Activated CD4-positive, alpha-beta T cell treated with anti-CD3 and anti-CD28 coated beads, Interleukin-2, amount 10 ng/mL, durations not matched to agents 24 days and 14 days (primary cell): ENCODE measurements at places on chromosomes 4 and X. TPM values are rescaled to one million over a fixed set of nuclear protein-coding genes. Genes with fewer than 3 reads are reported as not detected.

SAT1 gene
- total RNA-seq, result 58.3 and 59.9 TPM in 2 replicates

AMOT gene
- total RNA-seq, result 2.5 TPM in 2 replicates

FAM156B gene
- 20.4 and 20.7 TPM in 2 replicates for total RNA-seq

TMEM144 gene
- not detected in 2 replicates for total RNA-seq

MGARP gene
- 0.14 and 0.21 TPM in 2 replicates for total RNA-seq

NEIL3 gene
- 15.5 and 17.0 TPM in 2 replicates for total RNA-seq

HTR2C gene
- total RNA-seq, result not detected in 2 replicates

SPATA18 gene
- 0.07 TPM in 1 of 2 replicates, not detected in the other for total RNA-seq

FGFBP1 gene
- total RNA-seq, result not detected in 2 replicates

BEND4 gene
- 0.57 and 0.72 TPM in 2 replicates for total RNA-seq

MED14 gene
- 43.6 and 48.2 TPM in 2 replicates for total RNA-seq

DNA sequence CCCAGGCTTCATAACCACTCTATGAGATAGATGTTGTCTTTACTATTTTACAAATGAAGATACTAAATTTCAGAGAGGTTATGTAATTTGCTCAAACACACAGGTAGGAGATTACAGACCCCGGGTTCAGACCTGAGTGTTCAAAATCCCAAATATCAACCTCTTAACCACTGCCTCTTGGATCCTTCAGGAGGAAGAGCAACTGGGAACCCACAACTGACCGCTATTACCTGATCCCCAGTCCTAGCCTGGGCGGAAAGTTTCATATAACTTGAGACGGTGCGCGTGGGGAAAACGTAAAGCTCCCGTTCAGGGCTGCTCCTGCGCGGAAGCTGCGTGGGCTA is 8.9 kb upstream of the PRDM8 start:
- peak; percentile 38 for DNase-seq

DNA sequence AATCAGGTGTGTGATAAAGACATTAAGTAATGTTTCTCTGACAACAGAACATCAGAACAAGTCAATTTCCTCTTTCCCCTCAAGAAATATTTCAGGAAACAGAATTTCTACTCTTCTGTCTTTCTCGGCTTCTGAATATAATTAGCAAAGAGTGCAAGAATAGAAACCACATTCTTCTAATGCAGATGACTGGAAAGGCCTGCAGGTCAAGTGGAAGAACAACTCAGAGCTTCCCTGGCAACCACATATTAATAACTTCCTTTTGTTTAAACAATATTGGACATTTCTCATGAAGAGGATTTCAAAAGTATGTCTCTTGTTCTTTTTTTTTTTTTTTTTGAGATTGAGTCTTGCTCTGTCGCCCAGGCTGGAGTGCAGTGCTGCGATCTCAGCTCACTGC is 225.5 kb downstream of the PARM1 start:
- DNase-seq, result no peak

DNA sequence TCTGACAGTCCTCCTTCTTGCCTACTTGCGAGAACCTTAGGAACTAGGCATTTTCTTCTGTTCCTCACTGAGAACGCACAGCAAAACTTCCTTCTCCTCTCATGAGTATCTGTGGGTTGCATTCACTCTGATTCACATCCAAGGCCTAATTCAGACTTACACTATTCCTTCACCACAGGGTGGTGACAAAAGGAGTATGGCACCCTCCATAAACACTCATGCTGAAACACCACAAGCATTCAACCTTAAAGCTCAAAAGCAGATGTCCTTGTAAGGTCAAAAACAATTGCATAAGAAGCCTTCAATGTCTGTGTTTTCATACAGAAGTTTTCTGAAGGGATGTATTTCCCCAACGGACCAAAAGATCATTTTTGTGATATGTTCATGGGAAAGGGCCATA is 147.3 kb downstream of the CORIN start:
- DNase-seq, result no peak

DNA sequence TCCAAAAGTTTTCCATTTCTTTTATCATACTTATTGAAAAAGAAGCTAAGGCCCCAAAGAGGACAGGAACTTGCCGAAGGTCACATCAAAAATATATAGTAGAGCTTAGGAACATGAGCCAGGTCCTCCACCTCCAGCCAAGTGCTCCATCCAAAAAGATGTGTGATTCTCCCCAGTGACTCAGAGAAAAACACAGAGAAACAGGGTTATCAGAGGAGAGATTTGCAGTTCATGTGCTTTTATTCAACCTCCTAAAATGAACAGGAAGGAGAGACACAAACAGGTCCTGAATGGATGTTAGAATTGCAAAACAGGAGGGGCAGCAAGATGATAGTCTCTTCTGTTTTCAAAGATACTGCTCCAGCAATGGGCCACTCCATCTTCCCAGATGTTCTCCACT is 19.6 kb upstream of the FGF16 start:
- DNase-seq, result no peak

GRCh38 chrX:12903646-12904045 is 2.8 kb upstream of the TLR8 start:
- DNase-seq, result no peak

GRCh38 chr4:22962295-22962694 is 269.6 kb downstream of the GBA3 start:
- no peak for DNase-seq

- DNase-seq, result no peak
These were observed 22.4 kb downstream of the TSC22D3 start for GRCh38 chrX:107753187-107753586.

DNA sequence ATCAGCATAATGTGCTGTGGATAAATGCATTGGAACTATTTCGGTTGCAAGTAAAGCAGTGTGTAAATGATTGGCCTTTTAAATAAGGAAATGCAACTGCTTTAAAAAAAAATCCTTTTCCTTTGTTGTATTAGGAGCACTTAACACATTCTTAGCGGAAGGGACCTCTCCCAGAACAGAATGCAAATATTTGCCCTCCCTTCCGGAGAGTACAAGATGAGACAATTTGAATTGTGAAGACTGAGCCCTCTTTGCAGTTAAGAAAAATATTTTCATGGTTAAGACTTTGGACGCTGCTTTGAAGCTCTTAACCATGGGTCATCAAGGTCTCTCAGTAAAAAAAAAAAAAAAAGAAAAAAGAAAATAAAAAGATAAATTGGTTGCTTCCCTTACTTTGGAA is 9.5 kb upstream of the NOX1 start:
- no peak for DNase-seq

DNA sequence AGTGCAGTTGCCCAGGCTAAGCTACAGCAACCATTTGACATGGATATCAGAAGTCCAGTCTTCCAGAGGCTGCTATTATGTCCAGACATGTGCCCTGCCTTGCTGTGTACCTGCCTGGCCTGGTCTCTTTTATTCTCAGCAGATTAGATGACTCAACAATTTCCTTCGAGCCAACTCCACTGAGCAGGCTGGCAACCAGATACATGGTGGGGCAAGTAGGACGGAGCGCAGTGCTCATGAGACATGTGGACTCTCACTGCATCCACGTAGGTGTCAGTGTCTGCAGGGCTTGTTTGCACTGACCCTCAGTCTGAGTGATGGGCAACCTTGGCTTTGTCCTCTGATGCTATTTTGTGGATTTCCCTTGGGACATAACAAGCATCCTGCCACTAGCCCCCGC is 7.2 kb upstream of the MAGEA11 start:
- DNase-seq, result no peak

GRCh38 chr4:3827616-3828492 is 61.7 kb downstream of the ADRA2C start:
- no peak for DNase-seq

DNA sequence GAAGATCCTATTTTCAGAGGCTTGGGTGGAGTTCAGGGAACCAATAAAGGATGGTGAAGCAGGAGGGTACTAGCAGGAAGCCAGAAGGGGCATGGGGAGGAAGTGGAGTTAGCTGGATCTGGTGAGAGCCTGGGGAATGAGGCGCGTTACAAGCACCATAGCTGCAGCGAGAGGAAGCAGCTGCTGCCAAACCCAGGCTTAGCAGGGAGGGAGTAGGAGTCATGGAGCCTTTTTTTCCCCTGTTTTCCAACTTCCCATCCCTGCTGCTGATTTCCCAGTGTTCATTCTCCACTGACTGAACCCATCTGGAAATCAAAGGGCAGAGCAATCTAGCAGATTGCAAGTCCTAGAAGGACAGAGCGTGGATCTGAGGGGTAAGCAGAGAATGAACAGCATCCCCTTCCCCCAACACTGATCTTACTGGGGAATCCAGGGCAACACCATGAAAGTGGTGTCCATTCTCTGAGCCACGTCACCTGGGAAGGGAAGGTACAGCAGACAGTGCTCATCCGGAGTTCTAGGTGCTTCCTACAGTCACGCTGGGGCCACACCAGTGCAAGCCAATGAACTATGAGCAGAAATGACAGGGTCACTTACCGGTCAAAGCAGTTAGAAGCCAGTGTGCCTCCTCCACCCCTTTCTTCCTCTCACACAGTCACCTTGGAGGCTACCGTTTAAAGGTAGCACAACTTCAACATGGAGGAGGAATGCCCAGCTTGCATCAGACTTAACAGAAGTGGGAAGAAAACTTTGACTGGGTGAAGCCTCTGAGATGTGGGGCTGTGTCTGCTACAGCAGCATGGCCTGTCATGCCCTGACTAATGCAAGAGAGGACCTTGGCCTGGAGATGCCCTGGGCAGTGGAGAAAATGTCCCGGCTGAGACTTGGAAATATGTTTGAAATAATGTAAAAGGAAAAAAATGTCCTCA is 36.7 kb downstream of the SMIM20 start:
- DNase-seq, result no peak

DNA sequence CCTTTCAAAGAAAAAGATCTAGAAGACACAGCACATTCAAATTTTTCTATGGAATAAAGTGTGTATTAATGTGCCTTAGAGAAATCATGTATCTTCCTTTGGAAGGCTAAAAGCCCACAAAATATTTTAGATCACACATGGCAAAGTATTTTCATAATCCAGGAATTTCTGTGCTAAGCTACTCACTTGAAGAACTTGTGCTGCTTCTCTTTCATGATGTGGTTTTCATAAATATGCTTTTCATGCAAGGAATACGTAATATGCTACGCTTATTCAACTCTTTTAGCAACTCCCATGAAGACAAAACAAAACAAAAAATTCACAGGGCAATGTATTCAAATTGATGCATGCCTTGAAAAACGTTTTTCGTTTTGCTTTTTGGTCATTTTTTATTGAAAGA is 125.6 kb downstream of the ARHGAP24 start:
- DNase-seq, result no peak

- DNase-seq, result no peak
These were observed 43.8 kb upstream of the KCNIP4 start for GRCh38 chr4:21992330-21992729.

GRCh38 chr4:86963697-86964096 is 28.9 kb downstream of the AFF1 start:
- DNase-seq, result no peak

DNA sequence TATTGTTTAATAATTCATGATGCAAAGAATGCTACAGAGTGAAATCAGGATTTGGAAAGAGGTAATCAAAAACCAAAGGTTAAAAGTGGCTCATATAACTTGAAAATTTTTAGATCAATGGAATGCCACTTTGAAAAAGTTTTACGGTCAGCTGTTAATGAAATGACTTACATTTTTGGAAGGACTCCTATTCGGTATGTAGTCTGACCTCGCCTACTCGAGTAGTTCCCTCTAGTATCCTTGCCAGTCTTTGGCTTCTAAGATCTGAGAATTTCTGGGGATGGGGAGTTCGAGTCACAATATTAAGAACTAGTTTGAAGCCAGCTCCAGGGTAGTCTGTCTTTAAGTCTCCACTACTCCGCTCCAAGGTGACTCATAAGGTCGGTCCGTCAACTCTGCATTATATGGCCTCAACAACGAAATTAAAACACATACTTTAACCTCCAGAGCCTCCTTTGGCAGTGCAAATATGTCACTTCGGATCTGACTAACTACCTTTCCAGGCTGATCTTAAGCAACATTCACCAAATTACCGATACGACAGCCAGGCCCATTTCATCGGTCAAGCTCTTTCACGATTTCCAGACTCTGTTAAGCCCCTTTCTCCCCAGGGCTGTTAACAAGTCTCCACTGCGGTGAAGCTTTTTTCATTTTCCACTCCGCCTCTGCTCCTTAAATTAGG is 733 bp upstream of the NAA15 start:
- DNase-seq, result no peak

DNA sequence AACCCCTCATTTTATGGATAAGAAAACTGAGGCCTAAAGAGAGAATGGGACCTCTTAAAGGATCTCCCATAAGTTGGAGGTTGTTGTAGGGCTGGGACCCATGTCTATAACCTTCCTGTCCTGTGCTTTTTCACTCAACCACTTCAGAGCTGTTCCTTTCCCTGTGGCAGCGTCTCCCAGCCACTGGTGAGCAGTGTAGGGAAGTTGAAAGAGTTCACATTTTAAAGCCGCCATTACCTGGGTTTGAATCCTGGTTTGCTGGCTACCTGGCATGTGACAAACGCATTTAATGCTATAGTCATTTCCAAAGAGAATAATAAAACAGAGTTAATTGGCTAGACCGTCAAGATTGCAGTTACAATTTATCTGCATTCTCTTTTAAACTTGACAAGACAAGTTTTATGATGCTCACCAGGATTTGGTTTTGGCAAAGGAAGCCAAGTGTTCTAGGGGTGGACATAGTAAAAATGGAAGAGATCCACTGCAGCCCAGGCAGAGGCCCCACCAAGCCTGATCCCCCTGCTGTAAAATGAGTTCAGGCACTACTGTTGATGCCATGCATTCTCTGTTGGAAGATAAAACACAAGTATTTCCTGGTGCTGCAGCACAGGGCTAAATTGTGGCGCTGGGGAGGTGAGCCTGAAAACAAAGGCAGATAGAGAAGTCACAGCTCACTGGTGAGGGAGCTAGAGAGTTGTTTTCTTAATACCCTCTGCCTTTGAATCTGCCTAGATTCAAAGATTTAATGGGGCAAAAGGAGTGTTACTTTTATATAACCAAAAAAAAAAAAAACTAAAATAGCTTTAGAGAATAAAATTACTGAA is 218.7 kb downstream of the NWD2 start:
- no peak for DNase-seq

DNA sequence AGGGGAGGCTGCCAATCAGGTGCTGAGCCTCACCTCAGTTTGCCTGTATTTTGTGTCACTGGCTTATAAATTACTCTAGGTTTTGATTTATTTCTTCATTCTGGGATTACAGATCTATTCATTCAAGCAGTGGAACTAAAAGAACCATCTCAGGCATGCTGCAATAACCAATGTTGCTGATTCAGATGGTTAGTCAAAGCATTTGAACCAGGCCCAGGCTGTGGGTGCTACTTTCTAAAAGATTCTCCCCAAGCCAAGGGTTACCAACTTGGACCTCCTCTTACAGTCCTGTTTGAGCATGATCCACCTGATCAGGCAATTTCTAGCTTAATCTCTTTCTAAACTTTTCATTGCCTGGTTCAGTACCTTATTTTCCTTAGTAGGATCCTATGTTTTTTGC is 67.2 kb downstream of the TMEM131L start:
- no peak for DNase-seq

DNA sequence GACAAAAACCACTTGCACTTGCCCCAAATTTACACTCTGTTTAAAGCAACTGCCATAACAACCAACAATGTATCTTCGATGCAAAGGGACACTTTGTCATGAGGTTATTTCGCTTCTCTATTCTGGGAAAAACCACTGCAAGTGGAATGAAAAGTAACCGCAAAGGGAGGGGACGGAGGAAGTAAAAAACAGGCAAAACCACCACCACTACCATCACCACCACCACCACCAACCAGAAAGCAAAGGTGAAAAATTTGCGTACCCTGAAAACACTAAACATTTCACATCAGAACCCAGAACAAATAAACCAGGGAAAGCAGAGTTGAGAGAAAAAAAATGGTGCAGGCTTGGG is 1.2 kb upstream of the N4BP2 start:
- DNase-seq, result peak; percentile 92
